ENCODE measurements at places on chromosomes 12 and 14.

- DNase-seq, result no peak
Measured at GRCh38 chr14:53979747-53980642, 23.4 kb upstream of the BMP4 start.

- no peak for DNase-seq
Measured at GRCh38 chr12:63862187-63862968, 17.9 kb downstream of the SRGAP1 start.

DNA sequence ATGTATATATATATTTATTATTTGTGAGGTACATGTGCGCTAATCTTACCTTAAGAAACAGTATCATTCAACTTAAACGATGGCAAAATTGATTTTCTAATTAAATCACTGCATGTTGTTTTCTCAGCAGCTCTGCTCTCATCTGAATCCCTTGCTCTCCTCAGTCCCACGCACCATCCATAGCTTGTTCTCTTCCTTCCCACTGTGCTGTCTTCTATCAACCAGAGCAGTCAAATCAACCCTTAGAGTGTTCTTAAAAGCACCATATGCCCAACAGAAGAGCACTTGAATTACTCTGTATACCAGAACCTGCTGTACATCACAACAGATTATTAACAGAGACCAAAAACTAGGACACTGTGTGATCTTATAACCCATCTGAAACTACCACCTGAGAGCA, 209.4 kb upstream of the G2E3 start:
- DNase-seq, result no peak

GRCh38 chr12:28793581-28794151, 355.4 kb upstream of the FAR2 start:
- no peak for DNase-seq

GRCh38 chr14:53528185-53528671, 375.1 kb upstream of the DDHD1 start:
- no peak for DNase-seq

GRCh38 chr14:63032641-63033040, 12.6 kb downstream of the KCNH5 start:
- no peak for DNase-seq

Measured in NCI-H1694 (cell line).